ENCODE measurements at places on chromosomes 1 and 21. TPM values are rescaled to one million over a fixed set of nuclear protein-coding genes. Genes with fewer than 3 reads are reported as not detected.

Gene VHLL
- not detected for polyA plus RNA-seq

DNA sequence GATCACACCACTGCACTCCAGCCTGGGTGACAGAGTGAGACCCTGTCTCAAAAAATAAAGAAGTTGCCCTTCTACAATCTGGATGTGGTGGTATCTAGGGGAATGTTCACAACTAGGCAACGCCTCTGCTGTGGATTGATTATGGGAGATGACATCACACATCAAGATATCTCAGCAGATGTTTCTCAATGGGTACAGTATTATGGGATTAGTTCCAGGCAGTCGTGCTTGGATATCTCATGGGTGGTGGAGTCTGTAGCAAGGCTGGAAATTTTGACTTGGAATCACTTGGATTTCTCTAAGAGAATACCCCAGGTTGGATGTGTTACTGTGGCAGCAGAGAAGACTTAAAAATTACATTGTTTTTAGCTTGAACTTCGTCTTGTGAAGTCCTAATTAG lies 7.7 kb downstream of the IFNAR2 start:
- no peak for DNase-seq

Gene WNT2B
- polyA plus RNA-seq: 0.29 TPM

- DNase-seq: peak; percentile 65
Measured at GRCh38 chr1:94401206-94401605, 17.0 kb upstream of the ABCD3 start.

DNA sequence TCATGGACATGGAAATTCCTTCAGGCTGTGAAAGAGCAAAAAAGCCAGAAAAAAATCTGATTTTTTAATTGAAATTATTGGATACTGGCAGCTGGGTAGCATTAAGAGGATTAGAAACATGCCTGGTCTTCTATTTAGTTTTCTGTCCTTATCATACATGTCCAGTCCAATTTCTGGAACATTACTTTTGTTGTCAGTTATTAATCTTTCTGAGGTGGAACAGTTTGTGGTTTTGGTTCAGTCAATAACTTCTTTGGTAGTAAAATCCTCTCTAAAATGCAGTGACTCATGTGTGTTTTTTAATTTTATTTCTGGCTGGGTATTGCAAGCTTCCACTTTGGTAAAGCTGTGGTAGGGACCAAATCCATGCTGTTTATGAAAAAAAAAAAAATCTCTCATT lies 687.0 kb upstream of the ADGRL2 start:
- DNase-seq: peak; percentile 66

DNA sequence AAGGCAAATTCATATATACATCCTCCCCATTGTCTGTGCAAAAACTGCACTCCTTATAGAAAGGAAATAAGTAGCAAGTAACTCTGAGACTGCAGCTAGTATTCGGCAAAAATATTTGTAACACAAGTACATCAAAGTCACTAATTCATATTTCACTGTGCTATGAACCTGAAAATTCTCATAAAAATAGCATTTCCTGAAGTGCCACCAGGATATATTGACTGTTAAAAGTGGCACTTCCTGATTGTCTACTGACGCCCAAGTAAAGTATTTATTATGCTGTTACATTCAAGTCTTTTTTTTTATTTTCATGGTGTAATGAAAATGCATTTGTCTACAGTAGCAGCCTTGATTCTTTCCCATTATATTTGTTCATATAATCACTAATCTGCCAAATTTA lies 673.8 kb downstream of the PTPRC start:
- DNase-seq: no peak

Gene PROX1
- 0.09 TPM for polyA plus RNA-seq

Gene F5
- 0.01 TPM for polyA plus RNA-seq

Gene BMP8A
- polyA plus RNA-seq: not detected

DNA sequence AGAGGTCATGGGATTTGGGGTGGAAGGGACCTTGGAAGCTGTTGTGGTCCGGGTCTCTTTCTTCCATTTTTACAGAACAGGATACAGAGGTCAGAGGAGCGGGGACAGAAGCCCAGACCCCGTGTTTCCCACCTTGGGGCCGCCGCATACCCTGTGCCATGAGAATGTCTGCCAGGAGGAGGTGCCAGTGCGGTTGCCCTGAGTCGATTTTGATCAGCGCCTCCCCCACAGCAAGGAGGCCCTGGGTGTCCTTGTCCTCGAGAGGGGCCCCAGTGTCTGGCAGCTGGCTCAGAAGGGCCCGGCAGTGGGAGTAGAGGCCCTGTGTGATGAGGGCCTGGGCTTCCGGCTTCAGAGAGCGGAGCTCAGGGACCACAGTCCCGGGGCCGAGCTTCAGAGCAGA lies 12.3 kb upstream of the MMEL1 start:
- no peak for DNase-seq

GRCh38 chr1:118948351-118948750 lies 39.8 kb downstream of the TBX15 start:
- no peak for DNase-seq

GRCh38 chr1:167790117-167790516 lies 68.3 kb downstream of the MPZL1 start:
- DNase-seq: peak; percentile 95

DNA sequence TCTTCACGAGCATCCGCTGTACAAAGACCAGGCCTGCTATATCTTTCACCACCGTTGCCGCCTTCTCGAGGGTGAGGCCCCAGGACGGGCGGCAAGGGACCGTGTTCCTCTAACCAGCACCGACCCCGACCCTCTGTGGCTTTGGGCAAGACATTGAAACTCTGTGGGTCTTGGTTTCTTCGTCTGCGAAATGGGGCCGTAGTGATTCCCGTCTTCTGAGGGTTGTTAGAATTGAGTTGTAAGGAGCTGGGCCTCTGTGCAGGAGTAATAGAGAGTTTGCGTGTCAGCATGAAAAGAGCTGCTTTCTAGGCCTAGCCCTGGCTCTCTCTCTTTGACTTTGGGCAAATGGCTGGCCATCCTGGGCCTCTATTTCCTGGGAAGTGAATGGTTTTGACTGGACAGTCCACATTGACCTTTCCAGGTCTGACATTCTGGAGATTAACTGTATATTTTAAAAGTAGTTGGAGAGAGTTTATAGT lies 591 bp downstream of the MRPL37 start:
- peak; percentile 29 for DNase-seq

Gene BMP8B
- 0.06 TPM for polyA plus RNA-seq

- peak; percentile 74 for DNase-seq
Measured at GRCh38 chr1:27099587-27100334, 55.2 kb downstream of the SLC9A1 start.

Gene NT5C1A
- not detected for polyA plus RNA-seq

Gene SLC6A9
- polyA plus RNA-seq: 12.9 TPM

DNA sequence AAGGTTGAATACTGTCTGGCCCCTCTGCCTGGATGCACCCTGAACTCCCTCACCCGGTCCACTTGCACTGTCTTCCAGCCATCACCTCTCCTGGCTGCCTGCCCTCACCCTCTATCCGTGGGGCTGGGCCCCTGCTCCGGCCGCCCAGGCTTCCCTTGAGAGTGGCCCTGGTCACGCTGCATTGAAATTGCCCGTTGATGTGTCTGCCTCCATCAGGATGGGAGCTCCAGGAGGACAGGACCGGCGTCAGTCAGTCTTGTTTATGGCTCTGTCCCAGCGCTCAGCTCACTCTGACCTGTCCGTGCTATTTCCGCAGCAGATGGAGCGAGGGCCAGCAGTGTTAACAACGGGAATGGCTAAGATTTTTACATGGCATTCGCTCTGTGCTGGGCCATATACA lies 34.9 kb downstream of the FOXO6 start:
- DNase-seq: no peak

Gene KCND3
- polyA plus RNA-seq: 0.12 TPM

DNA sequence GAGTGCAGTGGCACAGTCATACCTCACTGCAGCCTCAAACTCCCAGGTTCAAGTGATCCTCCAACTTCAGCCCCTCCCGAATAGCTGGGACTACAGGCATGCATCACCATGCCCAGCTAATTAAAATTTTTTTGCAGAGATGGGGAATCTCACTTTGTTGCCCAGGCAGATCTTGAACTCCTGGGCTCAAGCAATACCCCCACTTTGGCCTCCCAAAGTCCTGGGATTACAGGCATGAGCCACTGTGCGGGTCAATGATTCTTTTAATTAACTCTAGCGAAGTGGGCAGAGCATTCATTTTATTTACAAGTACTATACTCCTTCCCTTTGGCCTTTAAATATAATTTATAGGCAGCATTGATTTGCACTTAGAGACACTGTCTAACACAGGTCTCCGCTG lies 2.5 kb upstream of the OTUD3 start:
- no peak for DNase-seq

GRCh38 chr1:56297904-56298303 lies 281.5 kb downstream of the PLPP3 start:
- DNase-seq: no peak

DNA sequence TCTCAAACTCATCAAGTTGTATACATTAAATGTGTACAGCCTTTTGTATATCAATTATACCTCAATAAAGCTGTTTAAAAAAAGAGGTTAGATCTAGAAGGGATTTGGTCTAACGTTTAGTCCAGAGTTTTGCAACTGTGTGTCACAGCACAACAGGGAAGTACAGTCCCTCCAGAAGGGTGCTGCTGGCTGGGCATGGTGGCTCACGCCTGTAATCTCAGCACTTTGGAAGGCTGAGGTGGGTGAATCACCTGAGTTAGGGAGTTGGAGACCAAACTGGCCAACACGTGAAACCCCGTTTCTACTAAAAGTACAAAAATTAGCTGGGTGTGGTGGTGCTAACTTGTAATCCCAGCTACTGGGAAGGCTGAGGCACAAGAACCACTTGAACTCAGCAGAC lies 78.3 kb upstream of the HAO2 start:
- DNase-seq: peak; percentile 68

Gene ILDR2
- polyA plus RNA-seq: 0.02 TPM

GRCh38 chr1:67535474-67535873 lies 105.3 kb upstream of the SERBP1 start:
- peak; percentile 78 for DNase-seq

Gene LCA5L
- 0.56 TPM for polyA plus RNA-seq

DNA sequence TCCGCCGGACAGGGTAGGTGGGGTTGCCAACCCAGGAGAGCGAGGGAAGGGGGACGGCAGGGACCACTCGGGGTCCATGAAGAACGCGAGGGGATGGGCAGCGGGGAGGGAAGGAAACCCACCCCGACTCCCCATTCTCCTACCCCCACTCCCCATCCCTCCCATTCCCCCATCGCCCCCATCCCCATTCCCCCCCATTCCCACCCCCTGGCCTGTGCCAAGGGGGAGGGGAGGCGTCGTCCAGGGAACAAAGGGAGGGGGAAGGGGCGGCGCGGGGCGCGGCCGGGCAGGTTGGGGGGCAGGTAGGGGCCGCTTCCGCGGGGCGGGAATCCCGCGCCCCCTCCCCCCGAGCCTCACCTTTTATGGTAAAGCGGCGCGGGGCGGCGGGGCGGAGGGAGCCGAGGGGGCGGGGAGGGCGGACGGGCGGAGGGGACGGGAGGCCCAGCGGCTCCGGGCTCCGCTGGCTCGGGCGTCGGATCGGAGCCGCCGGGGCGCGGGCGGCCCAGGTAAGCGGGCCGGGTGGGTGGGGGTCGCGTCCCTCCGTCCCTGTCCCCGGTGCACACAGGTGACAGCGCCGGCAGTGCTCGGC lies at the start of gene FBLIM1:
Gene FBLIM1 (plus strand): TSS at position 453 of the 589 bp plus-strand sequence. CDS start 6,189 bp downstream, outside the sequence.
- no peak for DNase-seq

Gene IPP
- 5.1 TPM for polyA plus RNA-seq

GRCh38 chr1:46643368-46643775 lies 24.8 kb downstream of the ATPAF1 start:
- peak; percentile 69 for DNase-seq

- DNase-seq: no peak
Measured at GRCh38 chr1:53604291-53604919, 134.6 kb downstream of the GLIS1 start.

DNA sequence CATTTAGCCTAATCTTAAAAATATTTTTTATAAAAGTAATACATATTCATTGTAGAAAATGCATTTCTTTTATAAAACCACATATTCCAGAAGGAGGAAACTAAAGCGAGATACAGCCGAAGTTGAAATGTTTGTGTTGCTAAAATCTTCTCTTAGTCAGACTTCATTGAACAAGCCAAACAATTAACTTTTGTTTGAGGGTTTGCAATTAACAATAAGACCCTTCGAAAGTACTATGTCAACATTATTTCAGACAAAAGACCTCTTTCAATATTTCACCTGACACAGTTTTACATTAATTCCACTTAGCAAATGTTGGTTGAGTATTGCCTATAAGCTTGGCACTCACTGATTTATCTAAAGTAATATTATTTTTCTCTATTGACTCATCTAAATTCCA lies 354.0 kb upstream of the ADAMTS5 start:
- no peak for DNase-seq

DNA sequence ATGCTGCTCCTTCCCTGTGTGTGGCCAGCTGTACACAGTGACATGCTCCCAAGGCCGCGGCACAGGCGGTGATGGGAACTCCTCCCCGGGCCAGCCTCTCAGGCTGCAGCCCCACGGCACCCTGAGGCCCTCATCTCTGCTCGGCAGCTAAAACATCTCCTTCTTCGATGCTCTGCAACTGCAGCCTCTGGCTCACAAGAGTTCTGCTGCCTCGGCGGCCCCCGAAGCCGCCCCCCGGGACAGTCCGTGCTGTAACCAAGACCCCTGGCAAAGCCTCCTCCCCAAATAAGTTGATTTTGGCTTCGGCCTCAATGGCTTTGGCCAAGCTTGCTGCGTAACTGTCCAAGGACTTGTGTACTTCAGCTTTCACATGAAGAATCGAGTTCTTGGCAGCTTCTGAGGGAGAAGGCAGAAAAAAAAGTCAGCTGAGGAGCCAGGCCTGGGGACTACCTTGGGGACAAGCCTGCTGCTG lies 51.3 kb downstream of the GPR161 start:
- DNase-seq: no peak

DNA sequence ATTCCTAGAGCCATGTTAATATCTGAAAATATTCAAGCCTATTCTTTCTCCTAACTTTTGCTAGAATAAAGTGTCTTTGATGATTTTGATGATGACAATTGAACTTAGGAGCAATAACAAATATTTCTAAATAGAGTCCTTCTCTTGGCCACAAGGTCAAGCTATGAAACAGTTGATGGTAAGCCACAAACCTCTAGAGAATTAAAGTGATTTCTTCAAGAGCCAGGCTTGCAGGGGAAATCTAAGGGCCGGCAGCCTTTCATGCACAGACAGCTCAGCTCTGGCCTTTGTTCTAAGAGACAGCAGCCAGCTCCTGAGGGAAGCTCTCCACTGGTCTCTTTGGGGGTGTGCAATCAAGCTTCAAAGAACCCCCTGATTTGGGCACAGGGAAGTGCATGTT lies 59.0 kb downstream of the SUSD4 start:
- no peak for DNase-seq

GRCh38 chr1:17711577-17711910 lies 43.6 kb upstream of the ACTL8 start:
- no peak for DNase-seq

All from mammary epithelial cell (primary cell).